Sigmoid colon (tissue), 7 donors: ENCODE measurements at places on chromosomes 12 and 14. TPM values are rescaled to one million over a fixed set of nuclear protein-coding genes. Genes with fewer than 3 reads are reported as not detected.
A peak's percentile ranks its signal among the peaks of the same experiment; 100 is the strongest.

DNA sequence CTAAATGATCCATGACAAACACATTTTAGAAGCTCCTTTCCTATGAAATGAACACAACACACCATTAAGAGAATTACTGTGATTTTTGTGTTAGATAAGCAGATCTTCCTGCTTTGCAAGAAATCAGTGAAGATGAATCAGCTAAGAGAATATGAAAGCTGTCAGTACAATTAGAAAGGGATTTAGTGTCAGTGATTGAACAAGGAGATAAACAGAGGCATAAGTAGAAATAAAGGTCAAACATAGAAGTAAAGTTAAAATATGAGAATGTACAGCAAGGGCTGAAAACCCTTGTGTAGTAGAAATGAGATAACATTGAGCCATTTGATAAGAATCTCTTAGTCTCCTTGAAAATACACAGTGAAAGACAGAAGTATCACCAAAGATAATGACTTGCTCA lies 21.4 kb upstream of the SLC16A7 start:
- no peak overlapping the region for H3K4me3 ChIP-seq
- DNase-seq: no peak
- no peaks in the 10 kb centered on the region for H3K36me3 ChIP-seq
- no peaks in the 10 kb centered on the region for H3K27me3 ChIP-seq
- H3K27ac ChIP-seq: no peak overlapping the region

DNA sequence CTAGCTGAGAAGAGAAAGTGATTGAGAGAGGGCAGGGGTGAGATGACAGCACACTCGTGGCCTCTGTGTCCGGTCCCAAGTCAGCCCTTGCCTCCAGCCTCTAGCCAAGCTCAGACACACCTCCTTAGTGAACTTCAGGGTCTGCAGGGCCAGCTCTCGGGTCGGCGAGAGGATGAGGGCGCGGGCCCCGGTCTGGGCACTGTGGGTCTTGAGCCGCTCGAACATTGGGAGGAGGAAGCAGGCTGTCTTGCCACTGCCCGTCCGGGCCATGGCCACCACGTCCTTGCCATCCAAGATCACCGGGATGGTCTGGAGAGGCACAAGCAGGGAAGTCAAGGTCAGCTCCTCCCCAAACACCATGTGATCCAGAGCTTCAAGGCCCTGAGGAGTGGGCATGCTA lies 6.3 kb downstream of the DDX54 start:
- no peaks in the 10 kb centered on the region for H3K27me3 ChIP-seq
- H3K36me3 ChIP-seq: peaks cover 36% of the 10 kb centered on the region
- no peak for DNase-seq
- no peak overlapping the region for H3K4me3 ChIP-seq
- no peak overlapping the region for H3K27ac ChIP-seq

DNA sequence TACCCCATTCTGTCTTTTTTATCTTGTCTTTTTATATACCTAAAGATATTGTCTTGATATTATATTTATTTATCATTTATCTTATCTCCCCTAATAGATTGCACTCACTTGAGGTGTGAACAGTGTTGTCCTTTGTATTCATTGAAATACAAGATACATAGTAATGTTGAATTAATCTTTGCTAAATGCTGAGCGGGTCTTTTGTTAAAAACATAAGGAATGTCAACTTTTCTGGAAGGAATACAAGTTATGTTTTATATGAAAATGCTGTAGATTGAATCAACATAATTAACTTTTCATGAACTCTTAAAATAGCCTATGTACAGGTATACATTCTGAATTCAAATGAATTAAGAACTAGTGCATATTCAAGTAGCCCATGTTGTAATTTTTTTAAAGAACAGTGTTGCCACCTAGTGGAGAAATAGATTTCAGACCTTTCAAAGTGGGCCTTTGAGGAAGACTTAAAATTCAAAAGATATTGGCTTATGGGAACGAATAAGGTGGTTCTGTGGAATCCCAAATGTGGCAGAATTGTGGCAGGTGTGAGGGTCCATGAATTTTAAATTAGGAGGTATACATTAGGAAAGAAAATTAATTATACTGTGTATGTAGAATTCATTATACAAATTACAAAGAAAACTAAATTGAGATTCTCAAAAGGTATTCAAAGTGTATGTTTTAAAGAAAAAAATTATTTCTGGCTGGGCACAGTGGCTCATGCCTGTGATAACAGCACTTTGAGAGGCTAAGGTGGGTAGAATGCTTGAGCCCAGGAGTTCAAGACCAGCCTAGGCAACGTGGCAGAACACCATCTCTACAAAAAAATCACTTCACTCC lies 19.1 kb downstream of the BBOF1 start:
- no peak overlapping the region for H3K4me3 ChIP-seq
- H3K4me1 ChIP-seq: no peaks in the 10 kb centered on the region
- DNase-seq: no peak

DNA sequence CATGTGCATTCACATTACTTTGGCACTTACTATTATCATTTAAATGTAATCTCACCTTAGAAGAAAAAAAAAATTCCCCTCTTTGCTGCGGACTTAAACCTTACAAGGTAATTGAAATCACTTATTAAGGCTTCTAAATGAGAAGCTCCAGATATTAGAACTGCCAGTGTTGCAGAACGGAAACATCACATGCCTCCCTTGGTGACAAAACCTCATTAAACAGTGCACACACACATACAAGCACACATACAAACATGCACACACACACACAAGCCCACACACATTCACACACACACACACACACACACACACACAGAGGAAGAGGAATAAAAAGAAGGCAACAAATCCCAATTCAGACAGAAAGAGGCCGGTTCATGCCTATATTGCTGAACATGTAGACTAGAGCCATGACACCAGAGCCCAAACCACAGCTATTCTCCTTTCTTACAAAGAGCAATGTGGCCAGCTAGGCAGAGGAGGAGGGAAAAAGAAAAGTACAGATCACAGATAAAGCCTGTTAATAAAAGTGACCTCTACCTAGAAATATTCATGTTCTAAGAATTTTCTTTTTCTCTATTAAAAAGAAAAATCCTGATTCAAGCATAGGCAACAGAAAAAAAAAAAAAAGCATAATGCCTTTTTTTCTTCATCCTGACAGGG lies 405.2 kb upstream of the FLRT2 start:
- H3K36me3 ChIP-seq: no peaks in the 10 kb centered on the region
- no peak overlapping the region for H3K4me3 ChIP-seq
- no peak overlapping the region for H3K27ac ChIP-seq
- no peaks in the 10 kb centered on the region for H3K27me3 ChIP-seq

DNA sequence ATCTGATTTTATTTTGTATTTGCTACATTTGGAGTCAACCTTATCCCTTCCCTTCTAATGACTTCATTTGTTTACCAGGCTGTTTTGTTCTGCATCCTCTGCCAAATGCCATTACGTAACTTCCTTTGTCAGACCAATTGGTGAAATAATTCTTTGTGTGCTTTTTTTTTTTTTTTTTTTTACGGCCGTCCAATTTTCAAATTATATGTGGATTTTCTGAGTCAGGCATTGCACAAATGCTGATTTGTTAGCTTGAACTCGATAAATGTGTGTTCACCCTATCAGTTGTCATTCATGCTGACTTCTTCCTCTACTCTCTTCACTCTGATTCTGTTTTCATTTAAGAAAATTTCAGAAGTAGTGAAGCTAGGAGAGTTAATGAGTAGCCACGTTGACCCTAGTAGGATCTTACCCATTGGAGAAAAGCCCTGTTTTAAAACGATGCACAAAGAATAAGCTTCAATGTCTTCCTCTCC lies 386.2 kb downstream of the DIO2 start:
- no peak overlapping the region for H3K4me3 ChIP-seq
- H3K36me3 ChIP-seq: no peaks in the 10 kb centered on the region
- H3K4me1 ChIP-seq: peaks cover 8% of the 10 kb centered on the region
- peak overlapping the region; percentile 18 for H3K27ac ChIP-seq

GRCh38 chr12:45877069-45877468 lies 113.3 kb downstream of the SCAF11 start:
- no peak overlapping the region for H3K4me3 ChIP-seq
- H3K36me3 ChIP-seq: no peaks in the 10 kb centered on the region

DNA sequence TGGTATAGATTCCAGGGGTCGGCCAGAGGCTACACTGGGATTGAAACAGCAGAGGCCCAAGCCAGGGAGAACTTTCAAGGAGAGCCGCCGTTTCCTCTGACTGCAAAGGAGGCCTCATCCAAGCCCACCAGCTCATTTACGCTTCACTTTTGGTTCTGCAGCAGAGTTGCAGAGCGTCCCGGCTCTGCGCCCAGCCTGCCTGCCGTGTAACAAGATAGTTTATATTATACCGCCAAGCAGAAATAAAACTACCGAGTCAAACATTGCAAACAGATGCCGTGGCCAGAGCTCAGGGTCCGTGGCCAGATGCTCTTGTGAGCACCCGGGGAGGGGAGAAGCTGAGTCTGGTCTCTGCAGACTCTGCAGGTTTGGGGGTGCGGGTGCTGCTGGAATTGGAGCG lies 60.7 kb upstream of the TBX3 start:
- DNase-seq: peak; percentile 77
- H3K36me3 ChIP-seq: no peaks in the 10 kb centered on the region
- H3K27me3 ChIP-seq: no peaks in the 10 kb centered on the region
- H3K4me3 ChIP-seq: no peak overlapping the region
- H3K4me1 ChIP-seq: no peaks in the 10 kb centered on the region

DNA sequence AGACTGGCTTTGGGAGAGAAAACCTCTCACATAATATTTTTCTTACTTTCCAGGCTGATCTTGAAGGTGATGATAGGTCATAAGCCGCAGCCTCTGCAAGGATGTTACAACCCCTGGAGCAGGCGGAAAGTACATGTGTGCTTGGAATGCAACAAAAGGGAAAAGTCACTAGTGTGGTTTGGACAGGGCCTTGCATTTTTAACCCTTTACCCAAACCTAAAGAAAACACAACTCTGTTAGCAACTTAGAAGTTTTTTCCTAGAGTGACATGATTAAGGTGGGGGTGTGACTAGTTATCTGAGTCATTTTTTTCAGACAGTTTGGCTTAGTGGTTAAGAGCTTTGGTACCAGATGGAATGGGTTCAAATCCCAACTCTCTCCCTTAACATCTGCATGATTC lies 97.0 kb downstream of the TMEM30B start:
- no peak overlapping the region for H3K4me3 ChIP-seq
- no peaks in the 10 kb centered on the region for H3K36me3 ChIP-seq
- H3K4me1 ChIP-seq: no peaks in the 10 kb centered on the region
- no peaks in the 10 kb centered on the region for H3K27me3 ChIP-seq
- H3K27ac ChIP-seq: no peak overlapping the region

DNA sequence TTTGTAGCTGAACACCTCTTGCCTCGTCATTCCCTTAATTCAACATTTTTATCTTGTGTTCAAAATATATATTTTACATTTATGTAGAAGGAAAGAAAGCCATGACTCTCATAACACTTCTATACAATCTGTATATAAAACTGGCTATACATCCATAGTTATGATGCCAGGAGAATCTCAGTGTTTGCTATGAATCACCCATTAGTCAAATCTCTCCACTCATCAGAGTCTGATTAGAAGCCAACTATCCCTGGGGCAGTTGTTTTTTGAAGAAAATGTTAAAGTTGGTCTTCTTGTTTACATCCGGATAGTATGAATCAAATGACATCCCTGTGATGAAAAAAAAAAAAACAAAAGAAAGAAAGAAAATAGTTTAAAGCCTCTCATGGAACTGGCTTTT lies 503.9 kb downstream of the NELL2 start:
- no peak for DNase-seq
- H3K27me3 ChIP-seq: no peaks in the 10 kb centered on the region
- H3K36me3 ChIP-seq: no peaks in the 10 kb centered on the region

- no peak overlapping the region for H3K4me3 ChIP-seq
- H3K27ac ChIP-seq: no peak overlapping the region
- no peaks in the 10 kb centered on the region for H3K36me3 ChIP-seq
- no peak for DNase-seq
- H3K27me3 ChIP-seq: no peaks in the 10 kb centered on the region
These were observed 225.2 kb downstream of the KTN1 start for GRCh38 chr14:55805250-55805649.

DNA sequence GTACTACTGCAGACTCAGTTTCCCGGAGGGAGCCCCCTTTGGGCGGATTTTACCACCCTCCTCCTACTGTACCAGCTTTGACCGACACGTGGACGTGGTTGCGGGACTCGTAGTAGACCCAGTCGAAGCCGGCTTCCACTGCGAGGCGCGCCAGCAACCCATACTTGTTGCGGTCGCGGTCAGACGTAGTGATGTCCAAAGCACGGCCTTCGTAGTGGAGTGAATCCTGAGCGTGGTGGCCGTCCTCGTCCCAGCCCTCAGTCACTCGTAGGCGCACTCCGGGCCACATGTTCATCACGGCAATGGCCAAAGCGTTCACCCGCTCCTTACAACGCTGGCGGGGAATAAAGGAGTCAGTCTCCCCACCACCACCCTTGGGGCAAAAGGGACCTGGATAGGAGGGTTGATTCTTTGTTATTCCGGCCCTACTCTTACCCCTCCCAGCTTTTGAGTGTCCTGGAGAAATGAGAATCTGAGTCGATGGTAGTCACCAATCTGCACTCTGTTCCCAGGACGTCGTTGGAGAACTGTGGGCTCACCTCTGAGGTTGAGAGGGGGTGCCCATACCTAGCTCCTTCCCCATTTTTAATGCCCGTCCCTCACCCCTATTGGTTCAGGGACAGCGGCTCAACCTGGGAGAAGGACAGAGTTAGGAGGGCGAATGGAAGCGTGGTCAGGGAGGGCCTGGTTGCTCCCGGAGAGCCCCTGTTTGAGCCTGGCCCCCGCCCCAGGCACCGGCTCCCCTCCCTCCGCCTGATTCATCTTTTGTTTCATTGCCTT lies 3.4 kb downstream of the DHH start:
- DNase-seq: no peak
- H3K27me3 ChIP-seq: peaks cover 68% of the 10 kb centered on the region
- H3K36me3 ChIP-seq: no peaks in the 10 kb centered on the region

DNA sequence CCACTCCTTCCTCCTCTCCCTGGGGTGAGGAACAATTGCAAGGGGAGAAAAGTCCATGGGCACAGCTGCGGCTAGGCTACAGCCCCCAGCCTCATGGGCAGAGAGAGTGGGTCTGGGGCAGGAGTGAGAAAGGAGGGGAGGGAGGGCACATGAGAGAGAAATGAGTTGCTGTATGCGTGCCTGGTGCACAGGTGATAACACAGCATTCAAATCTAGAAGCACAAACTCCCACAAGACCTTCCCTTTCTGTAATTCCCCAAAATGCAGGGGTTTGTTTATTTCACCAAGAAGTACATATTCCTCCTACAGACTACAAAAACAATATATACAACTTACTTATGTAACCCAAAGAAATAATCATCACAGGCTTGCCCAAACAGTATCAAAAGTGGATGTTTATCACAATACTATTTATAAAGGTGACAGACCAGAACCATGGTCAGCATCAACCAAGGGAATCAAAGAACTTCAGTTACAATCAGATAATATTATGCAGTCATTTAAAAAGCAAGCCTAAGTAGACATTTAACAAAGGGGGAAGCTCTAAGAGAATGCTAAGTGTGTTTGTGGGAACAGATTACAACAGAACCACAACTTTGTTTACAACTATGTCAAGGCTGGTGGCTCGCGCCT lies 54.2 kb downstream of the ITPK1 start:
- H3K4me3 ChIP-seq: no peak overlapping the region
- H3K4me1 ChIP-seq: no peaks in the 10 kb centered on the region
- no peaks in the 10 kb centered on the region for H3K36me3 ChIP-seq
- H3K27ac ChIP-seq: peak overlapping the region; percentile 84

LRRIQ1 gene
- total RNA-seq: under 0.01 TPM
